ENCODE measurements at places on chromosomes 13 and 19.

DNA sequence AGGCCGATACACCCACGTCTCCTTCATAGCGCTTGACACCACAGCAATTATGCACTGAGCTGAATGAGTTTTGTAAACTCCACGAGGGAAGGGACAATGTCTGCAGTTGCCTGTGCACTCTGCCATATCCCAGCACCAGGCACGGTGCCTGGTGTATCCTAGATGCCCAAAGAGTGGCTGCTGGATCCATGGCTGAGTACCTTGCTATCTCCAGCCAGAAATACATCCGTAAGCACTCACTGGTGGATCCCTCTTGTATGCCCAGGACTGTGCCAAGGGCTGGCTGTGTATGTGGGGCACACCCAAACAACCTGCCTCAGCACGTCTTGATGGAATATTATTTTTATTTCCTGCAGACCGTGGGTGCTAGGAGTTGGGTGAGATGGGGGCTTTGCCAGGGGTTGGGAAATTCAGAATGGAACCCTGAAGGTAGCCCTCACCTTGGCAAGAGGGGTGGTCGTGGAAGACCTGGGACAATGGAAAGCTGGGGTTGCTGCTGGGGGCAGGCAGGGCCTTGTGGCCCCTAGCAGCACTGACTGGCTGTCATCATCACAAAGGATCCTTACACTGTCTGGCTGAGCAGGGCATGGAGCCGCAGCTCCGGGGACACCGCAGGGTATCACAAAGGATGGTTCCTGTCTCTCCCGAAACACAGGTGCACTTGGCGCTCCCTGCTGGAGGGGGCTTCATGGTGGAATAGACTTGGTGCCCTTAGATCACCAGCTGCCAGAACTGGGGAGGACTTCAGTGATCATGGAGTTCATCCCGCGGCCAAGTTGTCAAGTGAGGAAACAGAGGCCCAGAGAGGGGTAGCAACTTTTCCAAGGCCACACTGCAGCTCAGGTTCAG, 131.3 kb downstream of the URI1 start:
- DNase-seq: no peak

GRCh38 chr19:33448159-33448516, 73.5 kb downstream of the PEPD start:
- DNase-seq: no peak

GRCh38 chr19:22945560-22945959, 57.4 kb downstream of the ZNF728 start:
- no peak for DNase-seq

DNA sequence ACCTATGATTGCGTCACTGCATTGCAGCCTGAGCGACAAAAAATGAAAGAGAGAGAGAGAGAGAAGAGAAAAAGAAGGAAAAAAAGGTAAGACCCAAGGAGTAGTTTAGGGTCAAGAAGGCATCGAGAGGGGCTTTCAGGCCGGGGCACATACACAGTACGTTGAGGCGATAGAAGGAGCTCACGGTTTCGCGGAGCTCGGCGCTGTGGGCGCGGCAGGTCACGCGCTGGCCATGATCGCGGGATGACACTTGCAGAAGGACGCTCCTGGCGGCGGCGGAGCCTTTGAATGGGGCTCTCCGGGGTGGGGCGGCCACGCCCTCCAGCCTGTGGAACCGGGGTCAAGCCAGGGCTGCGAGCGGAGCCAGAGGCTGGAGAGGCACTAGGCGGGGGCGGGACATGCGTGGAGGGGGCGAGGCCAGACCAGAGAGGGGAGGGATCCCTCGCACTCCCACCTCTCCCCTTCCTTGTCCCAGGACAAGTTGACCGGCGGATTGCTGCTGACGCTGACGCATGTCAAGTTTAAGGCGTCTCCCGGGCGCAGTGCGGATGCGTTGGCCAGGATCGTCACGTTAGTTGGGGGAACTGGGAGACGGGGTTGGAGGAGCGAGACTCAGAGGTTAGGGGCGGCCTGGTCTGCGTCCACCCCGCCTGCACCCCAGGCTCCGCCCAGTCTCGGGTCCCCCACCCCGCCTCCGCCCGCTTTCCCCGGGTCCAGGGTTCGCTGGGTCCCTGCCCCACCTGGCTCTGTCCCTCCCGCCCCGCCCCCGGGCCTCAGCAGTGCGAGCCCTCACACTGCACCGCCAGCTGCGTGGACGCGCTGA, 6.9 kb downstream of the NPHS1 start:
- DNase-seq: no peak

DNA sequence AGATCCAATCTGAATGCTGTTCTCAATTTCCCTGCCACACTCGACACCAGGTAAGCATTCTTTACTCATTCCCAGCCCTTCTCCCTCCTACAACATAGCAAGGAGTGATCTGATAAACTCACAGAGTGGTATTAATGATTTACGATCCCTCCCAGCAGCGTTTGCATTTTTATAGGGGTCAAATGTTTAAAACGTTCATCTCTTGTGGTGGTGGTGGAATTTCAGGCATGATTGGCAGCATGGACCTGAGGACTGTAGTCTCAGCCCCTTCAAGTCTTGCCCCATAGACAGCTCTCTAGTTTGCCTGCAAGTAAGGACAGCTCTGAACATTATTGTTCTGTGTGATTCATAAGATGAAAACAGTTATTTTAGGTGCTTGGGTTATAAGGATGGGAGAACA, 565.7 kb downstream of the EFNB2 start:
- no peak for DNase-seq

GRCh38 chr13:71017607-71018006, 849.4 kb downstream of the DACH1 start:
- DNase-seq: no peak

DNA sequence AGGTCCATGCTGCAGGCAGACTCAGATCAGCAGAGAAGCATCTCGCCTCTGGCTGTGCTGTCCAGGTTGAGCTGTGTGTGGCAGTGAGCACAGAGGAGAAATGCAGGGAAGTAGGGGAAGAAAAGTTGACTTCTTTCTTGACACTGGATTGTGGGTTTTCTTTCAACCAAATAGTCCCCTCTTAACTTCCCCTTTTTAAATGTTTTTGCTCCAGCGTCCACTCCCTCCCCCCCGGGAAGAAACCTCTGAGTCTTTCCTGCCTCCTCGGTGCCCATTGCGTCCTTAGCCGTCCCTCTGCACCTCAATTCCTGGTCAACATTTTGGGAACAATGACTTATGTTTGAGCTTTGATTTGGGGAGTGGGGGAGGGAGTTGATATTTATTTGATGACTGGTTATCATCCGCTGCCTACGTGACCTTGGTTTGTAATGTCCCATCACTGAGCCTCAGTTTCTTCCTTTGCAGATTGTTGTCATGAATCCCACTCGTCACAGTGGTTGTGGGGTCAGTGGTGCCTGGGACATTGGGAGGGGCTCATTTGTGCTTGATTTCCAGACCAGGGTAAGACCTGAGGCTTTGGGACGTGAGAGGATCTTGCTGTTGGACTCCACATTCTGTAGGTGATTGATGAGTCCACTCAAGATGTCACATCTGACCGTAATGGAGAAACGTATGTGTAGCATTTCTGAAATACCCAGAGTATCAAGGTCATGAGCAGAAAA, at the start of gene LILRB2:
TSS of gene LILRB2 (minus strand) at position 104 of the 722 bp plus-strand sequence. CDS start 614 bp downstream, outside the sequence.
- DNase-seq: no peak

DNA sequence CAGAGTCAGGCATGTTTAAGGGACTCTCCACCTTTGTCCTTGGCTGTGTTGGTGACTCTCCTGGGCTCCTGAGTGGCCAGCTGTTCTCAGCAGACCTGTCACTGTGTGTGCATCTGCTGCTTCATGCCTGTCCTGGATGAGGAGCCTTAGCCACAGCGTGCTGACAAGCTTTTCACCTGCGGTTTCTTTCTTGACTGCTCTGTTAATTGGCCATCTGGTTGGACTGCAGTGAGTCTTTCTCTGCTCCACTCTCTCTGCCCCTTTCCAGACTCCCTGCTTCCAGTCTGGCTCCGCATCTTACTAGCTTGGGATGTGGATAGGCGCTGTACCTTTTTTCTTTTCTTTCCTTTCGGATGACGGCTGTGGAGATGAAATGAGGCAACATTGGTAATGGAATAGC, 38.8 kb downstream of the POLR1D start:
- DNase-seq: no peak

DNA sequence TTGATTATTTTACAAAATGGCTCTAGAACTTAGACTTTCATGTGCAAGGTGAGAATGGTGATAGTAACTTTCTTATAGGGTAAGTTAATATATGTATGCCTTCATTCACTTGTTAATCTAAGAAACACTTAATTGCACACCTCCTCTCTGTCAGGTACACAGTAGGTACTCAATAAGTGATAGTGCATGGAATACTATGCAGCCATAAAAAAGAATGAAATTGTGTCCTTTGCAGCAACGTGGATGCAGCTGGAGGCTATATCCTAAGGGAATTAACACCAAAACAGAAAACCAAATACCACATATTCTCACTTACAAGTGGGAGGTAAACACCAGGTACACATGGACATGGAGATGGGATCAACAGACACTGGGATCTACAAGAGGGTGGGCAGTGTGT, 17.6 kb upstream of the VSTM2B start:
- no peak for DNase-seq

GRCh38 chr13:80361883-80362327, 21.0 kb upstream of the SPRY2 start:
- no peak for DNase-seq

DNA sequence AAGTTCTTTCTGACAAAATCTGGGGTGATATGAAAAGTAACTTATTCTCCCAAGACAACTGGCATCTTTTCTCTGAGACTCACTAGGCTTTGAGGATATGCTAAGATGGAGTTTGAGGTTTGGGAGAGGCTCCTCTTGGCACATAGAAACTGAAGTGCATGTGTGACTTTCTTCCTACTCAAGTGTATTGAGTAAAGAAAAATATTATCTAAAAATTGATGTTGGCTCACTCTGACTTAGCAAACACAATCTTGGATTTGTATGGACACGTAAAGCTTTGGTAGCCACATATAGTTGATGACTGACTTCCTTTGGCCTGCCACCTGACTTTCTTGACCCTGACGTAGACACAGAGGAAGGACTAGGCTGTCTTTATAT, 71.1 kb upstream of the KLF12 start:
- DNase-seq: no peak

GRCh38 chr19:46737298-46737654, 8.6 kb upstream of the FKRP start:
- DNase-seq: no peak

DNA sequence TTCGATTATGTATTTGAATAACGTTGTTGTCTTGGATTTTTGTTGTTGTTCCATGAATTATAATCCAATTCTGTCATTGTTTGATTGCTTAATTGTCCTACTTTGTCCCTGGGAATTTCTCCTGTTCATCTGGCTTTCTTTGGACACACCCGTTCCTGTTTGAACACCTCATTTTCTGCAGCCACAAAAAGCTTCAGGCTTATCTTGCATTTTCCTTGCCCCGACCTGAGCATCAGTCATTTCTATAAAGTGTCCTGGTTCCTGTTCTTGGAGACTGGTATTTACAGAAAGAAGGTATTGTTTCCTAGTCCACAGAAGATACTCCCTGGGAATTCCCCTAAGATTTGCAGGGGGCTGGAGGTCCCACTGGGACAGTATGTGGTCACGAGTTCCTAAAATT, 731.8 kb upstream of the ARGLU1 start:
- no peak for DNase-seq

DNA sequence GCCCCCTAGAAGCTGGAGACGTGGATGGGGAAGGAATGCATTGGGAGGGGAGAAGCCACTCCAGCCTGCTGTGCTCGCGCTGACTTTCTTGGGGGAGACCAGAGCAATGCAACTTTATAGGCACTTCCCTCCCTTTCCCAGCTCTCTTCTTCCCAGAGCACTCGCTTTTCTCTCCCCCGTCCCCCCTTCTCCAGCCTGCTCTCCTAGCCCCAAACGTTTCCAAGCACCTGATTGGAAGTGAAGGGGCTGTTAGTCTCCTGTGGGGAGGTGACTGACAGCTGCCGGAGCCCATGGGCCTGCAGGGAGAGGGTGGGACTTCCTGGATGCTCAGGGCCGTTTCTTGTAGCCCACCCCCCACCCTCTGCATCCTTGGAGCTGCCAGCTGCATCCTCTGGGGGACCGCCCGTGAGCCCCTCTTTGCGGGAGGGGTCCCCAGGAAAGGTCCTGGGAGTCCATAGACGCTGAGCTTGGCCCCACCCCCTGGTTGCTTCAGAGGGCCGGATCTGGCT, 2.5 kb downstream of the HDGFL2 start:
- DNase-seq: no peak

DNA sequence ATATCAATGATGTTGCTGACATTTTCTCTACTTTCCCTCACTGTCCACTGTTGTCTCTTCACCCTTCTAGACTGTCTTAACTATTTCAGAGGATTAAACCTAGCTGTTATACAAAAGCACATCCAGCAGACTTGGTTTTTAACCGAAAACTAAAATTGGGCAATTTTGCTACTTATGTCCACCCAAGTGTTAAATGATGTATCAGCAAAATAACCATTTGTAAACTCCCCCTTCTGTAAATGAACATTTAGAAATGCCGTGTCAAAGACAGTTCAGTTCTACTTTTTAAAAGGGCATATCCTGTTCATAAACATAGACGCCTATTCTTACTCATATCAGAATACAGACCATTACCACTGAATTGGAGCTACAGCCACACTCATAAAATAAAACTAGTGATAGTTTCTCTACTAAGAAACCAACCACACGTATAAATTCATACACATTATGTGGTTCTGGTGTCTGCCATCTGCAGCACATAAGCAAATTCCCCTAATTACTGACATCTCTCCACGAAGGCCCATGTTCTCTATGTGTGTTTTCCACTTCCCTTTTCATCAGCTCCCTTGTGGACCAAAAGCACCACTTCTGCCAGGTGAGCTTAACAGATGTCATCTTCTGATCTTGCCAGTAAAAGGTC, 1091.8 kb downstream of the PCDH9 start:
- no peak for DNase-seq

DNA sequence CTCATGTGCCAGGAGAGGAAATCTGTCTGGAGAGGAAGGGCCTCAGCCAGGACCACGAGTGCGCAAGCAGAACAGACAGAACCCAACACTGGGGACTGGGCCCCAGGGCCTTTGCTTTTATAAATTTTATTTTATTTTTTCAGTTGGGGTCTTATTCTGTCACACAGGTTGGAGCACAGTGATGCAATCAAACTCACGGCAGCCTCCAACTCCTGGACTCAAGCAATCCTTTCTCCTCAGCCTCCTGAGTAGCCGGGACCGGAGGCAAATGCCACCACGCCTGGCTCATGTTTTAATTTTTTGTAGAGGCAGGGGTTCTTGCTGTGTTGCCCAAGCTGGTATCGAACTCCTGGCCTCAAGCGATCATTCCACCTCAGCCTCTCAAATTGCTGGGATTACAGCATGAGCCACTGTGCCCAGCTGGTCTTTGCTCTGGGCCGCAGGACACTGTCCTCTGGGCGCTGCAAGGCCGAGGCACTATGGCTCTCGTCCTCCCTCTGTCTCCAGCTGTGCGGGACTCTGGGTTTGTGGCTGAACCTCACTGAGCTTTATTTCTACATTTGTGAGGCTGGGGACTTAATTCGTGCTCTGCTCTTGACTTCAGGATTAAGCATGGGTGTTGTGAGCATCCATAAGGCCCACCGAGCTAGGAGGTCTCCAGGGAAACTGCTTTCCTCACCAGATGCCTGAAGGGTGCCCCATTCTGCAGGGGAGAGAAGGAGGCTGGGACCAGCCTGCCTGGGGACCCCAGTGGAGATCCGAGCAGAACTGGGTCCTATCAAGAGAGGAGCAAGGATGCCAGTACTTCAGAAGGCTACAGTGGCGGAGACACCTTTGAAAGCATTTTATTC, 144.2 kb upstream of the VSTM2B start:
- DNase-seq: no peak
